ENCODE measurements at places on chromosomes 13 and 19. TPM values are rescaled to one million over a fixed set of nuclear protein-coding genes. Genes with fewer than 3 reads are reported as not detected.

GRCh38 chr13:72698164-72698563, 29.3 kb downstream of the MZT1 start:
- DNase-seq: no peak

GRCh38 chr13:111874981-111875380, 192.0 kb upstream of the SOX1 start:
- no peak for DNase-seq

Gene STOML3
- 0.04 TPM for polyA plus RNA-seq

Gene ZNF878
- 0.57 TPM for polyA plus RNA-seq

Gene ERFL
- polyA plus RNA-seq: 0.24 TPM

All from large intestine (tissue), 12 donors.